ENCODE measurements at places on chromosomes 5 and 9.
A peak's percentile ranks its signal among the peaks of the same experiment; 100 is the strongest.

DNA sequence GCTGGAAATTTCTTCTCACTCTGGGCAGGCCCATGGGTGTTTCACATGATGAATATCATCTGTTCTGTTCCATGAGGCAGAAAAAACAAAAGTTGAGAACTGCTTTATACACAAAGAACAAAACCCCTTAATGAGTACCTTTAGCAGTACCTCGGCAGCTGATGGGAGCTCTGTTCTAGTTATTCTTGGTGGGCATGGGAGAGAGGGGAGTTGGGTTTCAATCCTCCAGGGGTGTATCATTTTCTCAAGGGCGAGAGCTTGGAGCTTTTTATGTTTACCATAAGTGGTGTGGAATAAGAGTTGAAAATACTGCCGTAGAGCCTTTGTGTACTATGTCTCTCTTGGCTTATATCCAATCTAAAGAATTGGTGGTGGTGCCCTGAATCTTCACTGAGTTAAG, 103.3 kb upstream of the ZNF608 start:
- DNase-seq: no peak

DNA sequence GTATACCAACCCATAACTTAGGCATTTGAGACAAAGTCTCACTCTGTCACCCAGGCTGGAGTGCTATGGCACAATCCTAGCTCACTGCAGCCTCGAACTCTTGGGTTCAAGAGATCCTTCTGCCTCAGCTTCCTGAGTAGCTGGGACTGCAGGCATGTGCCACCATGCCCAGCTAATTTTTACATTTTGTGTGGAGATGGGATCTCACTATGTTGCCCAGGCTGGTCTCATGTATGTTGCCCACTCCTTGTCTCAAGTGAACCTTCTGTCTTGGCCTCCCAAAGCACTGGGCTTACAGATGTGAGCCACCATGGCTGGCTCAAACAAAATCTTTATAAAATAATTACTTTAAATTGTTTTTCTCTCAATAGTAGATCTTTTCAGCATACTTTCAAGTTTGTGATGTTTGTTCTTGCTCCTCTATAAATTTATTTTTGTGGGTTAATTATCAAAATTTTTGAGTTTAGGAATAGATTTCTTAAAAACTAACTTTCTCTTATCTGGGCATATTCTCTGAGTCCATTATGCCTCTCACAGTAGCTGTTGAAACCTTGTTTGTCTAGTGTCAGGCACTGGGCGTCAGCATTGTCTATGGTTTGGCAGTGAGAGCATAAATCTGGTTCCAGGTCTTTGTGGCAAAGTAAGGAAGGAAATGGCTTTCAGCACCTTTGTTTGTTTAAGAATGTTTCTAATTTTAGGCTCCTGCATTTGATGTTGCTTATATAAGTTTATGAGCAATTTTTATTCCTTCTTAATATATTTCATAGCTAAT, 38.7 kb downstream of the NLN start:
- DNase-seq: no peak

- no peak for DNase-seq
Observed at GRCh38 chr5:139651853-139652787, 4.0 kb downstream of the CXXC5 start.

GRCh38 chr5:110768138-110768860, 29.5 kb downstream of the SLC25A46 start:
- DNase-seq: no peak

- no peak for DNase-seq
Observed at GRCh38 chr5:68429510-68429909, 214.0 kb downstream of the PIK3R1 start.

DNA sequence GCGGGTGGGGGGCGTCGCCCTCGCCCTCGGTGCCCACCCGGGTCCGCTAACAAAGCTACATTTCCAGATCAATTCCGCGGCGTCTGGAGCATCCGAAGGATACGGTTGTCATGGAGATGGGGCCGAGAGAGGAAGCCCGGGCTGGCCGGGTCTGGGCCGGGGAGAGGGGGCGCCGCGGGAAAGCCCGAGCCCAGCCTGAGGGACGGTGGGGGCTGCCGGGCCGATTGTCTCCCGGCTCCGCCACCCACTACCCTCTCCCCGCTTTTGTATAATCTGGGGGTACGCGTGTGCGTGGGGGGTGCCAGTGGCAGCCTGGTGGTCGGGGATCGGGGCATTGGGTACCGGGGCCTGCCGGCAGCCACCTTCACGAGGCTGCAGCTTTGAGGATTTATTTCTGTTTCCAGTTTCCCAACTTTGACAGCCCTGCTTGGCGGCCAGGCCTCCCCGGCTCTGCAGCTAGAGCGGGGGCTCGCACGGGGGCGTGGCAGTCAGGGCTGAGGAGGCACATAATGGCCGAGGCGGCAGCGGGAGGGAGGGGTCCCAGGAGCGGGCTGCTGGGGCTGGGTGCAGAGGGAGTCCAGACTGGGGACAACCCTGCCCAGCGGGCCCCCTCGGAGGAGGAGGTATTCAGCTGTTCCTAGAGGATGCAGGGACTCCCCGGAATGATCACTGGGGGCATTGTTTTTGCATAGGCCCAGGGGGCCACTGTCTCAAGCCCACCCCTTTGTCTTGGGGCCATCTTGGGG, 626 bp downstream of the PSD2 start:
- DNase-seq: no peak

DNA sequence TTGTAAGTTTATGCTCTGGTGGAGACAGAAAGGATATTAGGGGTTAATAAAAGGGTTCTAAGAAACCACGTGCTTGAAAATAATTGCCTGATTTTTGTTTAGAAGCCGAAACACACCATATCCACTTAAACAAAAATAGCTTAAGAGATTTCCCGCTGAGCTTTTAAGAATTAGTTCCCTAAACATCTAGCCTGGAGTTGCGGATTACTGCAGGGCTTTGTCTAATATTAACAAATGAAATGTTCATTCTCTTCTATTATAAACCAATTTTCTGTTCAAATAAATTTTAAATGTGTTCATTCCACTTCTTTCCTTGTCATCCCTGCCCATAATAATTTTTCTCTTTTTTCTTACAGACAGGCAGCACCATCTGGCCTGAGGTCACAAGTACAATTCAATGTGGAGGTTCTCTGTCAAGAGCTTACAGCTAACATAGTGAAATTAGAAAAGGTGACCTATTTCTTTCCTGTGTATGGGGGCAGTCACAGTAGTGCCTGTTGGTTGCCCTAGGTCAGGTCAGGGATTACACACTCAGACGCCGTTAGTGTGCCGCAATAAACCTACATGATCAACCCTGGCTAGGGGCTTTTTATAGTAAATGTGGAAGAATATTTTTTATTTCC, 65.3 kb downstream of the GRAMD2B start:
- no peak for DNase-seq

DNA sequence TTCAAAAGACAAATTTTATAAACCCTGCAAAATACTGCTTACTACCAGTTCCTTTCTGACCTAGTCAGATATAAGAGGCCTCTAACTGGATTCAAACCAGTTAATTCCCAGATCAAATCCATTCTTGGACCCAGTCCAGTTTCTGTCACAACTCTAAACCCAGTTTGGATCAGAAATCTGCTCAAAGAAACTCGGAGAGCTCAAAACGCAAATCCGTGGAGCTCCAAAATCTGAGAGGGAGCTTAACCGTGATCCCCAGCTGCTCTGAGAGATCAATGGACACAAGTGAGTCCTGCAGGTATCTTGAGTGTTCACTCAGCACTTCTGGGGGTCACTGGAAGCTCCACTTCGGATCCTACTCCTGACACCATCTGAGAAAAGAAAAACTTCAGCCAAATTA, 348.1 kb upstream of the PTGER4 start:
- DNase-seq: no peak

- DNase-seq: no peak
Observed at GRCh38 chr5:87755360-87755759, 342.6 kb upstream of the CCNH start.

GRCh38 chr5:34791761-34792244, 47.2 kb upstream of the TTC23L start:
- no peak for DNase-seq

- DNase-seq: no peak
Observed at GRCh38 chr5:82986404-82986803, 90.8 kb downstream of the TMEM167A start.

DNA sequence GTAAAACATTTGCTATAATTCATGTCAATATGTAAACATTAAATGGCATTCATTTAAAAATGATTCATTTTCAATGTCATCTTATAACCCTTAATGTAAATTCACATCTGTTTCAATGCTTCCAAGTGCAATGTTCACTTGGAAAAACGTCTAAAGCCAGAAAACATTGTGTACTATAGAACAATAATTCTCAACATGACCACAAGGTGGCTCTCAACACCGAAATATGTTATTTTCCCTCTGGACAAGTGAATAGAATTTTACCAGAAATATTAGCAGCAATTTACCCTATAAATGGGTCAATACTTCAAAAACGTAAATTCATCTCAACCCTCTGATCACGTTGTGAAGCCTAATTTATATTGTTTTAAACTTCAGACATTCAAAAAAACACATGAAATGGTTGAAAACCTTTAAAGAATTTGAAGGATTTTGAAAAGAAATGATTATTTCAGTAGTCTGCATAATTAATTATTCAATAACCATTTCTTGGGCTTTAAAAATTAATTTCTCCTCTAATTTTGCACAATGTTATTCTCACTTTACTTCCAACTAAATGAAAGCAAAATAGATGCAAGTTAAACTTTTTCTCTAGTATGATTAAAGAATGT, 11.0 kb downstream of the CDH10 start:
- no peak for DNase-seq

GRCh38 chr9:119283078-119283794, 86.0 kb downstream of the BRINP1 start:
- DNase-seq: no peak

GRCh38 chr5:98108497-98108896, 665.0 kb upstream of the RGMB start:
- no peak for DNase-seq

DNA sequence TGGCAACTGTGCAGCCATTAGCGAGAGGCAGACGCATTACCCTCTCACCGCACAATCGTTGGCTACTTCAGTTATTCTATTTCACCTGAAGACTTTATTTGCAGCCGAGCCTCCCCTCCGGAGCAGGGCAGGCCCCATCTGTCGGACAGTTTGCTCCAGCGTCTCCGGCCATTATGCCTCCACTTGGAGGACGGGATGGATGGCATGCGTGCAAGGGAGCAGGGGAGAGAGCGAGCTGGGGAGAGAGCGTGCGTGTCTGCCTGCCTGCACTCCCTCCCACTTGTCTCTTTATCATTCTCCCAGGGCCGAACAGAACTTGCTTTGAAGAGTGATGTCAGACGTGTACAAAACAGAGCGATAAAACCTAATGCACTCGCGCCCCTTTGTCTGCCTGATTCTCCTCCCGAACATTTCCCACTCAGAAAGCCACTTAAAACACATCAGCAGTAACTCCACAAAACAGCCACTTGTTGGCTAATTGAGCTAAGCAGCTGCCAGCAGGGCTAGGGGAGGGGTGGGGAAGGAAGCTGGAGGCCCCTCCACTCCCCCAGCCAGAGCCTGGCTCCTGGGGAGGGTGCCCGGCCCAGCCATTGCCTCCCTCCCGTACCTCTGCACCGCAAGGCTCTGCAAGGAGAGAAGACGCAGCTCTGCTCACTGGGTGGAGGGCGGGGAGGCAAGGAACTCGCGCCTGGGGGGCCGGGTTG, 43.4 kb upstream of the FUBP3 start:
- DNase-seq: no peak

DNA sequence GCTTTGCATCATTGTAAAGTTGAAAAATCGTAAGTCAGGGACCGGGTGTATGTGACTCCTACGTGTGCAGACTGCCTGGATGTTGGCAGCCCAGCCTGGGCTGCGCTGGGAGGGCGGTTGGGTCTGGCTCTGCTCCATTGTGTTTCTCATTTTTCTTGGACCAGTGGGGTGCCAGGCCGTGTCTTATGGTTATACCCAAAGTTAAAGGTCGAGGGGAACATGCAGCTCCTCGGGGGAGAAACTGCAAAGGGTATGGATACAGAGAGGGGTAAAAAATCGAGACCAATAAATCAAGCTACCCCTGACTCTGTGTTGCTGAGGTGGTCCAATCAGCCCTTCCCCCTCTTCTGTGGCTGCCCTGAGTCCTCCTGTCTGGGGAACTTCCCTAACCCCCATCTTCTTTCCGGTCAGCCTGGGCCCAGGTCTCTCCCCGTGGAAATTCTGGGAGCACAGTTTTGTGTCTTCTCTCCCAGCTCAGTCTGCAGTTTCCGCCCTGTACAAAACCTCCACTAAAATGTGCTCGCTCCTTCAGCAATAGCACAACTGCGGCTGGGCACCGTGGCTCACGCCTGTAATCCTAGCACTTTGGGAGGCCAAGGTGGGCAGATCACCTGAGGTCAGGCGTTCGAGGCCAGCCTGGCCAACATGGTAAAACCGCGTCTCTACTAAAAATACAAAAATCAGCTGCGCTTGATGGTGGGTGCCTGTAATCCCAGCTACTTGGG, 34.1 kb upstream of the UNC5A start:
- no peak for DNase-seq

- no peak for DNase-seq
Observed at GRCh38 chr9:120900824-120901223, 23.8 kb upstream of the PHF19 start.

GRCh38 chr5:157345067-157345466, 79.1 kb downstream of the CYFIP2 start:
- DNase-seq: no peak

- no peak for DNase-seq
Observed at GRCh38 chr5:54421976-54422375, 33.5 kb upstream of the HSPB3 start.

DNA sequence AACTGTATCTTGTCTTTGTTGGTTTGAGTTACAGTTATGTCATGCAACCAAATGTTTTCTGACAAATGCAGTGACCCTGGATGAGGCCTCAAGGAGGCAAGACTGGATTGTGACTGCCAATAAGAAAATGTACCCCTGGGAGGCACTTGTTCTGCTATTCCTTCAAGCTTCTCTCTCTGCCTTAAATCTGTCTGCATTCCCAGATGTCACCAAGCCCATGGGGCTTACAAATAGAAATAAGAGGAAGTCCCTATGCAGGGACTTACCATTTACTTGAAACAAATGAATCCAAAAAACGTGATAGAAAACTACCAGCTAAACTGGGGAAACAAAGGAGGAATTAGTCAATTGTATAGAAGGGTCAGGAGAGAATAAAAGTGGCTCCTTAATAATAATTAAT, 8.2 kb upstream of the PARP8 start:
- DNase-seq: no peak

GRCh38 chr5:149341876-149342275, 3.4 kb upstream of the GRPEL2 start:
- DNase-seq: no peak

DNA sequence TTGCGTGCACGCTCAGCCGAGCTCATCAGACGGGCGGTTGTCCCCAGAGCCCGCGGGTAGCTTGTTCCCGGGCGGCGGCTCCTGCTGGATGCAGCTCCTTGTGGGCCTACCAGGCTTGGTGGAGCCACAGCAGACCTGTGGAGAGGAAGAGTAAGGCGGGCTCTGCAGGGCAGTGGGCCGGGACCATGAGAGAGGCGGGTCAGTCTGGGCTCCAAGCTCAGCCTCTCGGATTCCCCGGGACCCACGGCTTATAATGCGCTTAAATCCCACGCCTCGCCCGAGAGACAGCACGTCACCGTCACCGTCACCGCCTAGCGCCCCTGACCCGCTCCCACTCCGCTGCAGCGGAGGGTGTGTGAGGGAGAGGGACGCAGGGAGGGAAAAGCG, 1.9 kb upstream of the ANKRD18A start:
- peak; percentile 7 for DNase-seq

- DNase-seq: no peak
Observed at GRCh38 chr5:64318175-64318574, 152.5 kb downstream of the RNF180 start.

- DNase-seq: peak; percentile 16
Observed at GRCh38 chr5:150485693-150486401, 22.1 kb upstream of the NDST1 start.
